T47D (cell line): ENCODE measurements at places on chromosomes 11 and 22.

DNA sequence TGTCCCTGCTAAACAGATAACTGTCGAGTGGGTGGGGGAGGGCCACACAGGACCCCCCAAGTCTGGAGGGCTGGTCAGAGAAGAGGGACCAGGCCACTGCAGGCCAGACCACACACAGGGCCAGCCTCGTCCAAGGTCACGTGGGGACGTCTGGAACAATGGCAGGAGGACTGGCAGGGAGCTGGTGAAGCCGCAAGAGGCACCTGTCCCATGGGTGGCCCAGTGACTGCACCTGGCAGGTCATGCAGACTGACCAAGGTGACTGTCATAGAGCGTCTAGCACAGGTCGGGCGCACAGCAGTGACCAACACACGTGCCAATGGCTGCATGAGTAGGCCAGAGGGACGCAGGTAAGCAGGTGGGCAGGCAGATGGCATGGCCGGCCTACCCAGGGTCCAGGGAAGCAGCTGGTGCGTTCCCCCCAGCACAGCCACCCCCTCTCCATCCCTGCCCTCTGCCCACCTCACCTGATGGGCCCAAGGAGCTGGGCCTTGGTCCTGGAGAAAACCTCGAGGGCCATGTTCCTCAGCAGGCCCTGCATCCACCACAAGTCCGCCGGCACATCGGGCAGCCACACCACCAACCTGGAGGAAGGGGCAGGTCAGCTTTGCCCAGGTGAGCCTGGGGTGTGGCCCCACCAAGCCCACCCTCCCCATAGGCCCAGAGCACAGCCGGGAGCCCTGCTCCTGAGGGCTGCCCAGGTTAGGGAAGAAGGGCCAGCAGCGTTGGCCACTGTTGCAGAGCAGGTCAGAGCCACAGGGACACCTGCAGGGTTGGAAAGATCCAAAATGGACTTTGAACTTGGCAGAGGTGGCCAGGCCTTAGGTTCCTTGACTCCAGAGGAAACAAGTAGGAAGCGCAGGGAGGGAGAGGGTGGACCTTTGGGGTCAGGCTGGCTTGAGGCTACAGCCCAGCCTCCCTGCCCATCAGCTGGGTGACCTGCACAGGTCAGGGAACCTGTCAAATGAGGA is 10.4 kb downstream of the PNPLA5 start:
- DNase-seq, result no peak

DNA sequence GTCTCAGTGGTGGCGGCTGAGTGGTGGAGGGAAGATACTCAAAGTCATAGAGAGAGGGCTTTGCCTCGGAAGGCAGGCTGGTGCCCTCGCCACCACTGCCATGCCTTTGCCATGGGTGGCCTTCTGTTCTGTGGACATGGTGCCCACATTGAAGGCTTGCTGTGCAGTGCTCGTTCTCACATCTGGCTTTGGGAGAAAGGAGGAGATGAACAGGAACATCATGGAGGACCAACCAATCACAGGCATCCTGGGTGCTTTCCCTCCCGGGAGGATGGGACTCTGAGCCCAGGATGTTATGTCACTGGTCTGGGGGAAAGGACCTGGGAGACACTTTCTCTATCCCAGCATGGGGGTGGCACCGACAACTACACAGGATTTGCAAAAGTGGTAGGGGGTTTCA is 82.3 kb upstream of the NARS2 start:
- DNase-seq, result no peak

DNA sequence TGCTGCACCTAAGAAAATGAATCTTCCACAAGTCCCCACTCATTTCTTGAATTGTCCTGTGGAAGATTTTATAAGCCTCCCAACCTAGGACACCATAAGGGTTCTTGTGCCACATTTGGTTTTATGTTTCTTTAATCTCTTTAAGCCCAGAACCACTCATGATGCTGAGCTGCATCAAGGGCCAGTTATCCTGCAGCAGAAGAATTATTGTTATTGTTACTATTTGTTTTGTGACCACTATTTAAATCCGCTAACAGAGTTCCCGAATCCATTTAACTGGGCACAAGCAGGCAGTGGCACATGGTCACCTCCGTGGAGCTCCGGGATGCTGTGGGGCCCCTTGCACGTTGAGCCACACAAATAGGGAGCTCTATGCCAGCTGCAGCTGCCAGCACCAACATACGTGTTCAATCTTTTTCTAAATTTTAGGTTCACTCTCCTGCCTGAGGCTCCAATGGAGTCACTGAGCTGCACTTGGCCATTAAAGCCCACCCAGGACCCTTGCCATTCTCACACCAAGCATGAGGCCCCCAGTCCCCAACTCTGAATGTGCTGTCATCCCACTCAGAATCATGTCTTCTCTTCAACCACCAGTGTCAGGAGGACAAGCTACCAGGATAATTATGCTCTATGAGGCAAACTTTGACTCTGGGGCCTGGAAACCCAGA is 60.6 kb downstream of the DGCR2 start:
- DNase-seq, result no peak

- DNase-seq, result no peak
Observed at GRCh38 chr11:108037636-108038035, 28.9 kb downstream of the CUL5 start.

- no peak for DNase-seq
Observed at GRCh38 chr11:128585498-128586238, 1.7 kb downstream of the ETS1 start.

DNA sequence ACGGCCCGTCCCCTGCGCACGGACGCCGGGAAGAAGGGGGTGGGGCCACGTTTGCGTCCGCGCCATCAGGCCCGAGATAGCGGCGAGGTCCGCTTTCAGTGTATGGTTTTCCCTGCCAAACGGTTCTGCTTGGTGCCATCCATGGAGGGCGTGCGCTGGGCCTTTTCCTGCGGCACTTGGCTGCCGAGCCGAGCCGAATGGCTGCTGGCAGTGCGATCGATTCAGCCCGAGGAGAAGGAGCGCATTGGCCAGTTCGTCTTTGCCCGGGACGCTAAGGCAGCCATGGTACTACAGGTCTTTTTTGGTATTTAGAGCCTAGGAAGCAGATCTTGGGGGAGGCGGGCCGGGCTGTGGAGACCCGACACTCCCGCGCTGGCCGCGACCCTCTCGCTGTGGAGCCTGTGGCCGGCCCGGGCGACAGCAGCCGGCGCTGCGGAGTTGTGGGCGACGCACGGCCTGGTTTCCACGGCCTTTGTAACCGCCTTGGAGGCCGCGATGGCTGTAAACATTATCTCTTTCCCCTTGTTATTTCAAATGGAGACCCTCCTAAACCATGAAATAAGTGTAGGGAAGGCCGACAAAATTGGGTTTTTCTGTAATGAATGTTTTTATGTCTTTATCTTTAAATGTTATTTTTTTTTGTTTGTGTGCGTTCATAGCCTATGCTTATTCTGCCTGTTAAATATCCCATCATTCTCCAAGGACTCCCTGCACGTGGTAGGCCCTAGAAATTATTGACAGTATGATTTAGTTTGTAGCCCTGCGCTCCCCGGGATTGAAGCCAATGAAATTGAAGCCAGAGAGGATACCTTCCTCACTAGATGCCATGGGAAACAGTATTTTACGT is at the start of gene AASDHPPT:
Gene AASDHPPT (plus strand): TSS at position 54 of the 847 bp plus-strand sequence. CDS start 49 bp downstream, at position 103.
- DNase-seq, result no peak

GRCh38 chr11:1487091-1487850 is 692 bp upstream of the MOB2 start:
- no peak for DNase-seq

DNA sequence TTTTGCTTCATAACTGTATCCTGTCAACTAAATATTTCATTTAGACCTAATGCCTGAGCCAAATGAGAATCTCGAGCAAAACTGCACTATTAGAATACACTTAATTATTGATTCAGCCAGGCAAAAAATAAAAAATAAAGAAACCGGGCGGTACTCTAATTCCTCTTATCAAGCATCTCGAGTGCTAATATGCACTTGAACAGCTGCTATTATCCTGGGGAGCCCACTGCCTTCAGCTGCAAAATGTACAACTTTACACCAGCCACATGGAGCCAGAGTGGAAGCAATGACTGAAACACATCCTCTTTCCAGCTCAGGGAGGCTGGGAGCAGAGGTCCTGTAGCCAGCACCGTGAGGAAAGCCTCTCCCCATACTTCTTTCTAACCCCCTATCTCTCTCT is 390.0 kb upstream of the CADM1 start:
- no peak for DNase-seq

DNA sequence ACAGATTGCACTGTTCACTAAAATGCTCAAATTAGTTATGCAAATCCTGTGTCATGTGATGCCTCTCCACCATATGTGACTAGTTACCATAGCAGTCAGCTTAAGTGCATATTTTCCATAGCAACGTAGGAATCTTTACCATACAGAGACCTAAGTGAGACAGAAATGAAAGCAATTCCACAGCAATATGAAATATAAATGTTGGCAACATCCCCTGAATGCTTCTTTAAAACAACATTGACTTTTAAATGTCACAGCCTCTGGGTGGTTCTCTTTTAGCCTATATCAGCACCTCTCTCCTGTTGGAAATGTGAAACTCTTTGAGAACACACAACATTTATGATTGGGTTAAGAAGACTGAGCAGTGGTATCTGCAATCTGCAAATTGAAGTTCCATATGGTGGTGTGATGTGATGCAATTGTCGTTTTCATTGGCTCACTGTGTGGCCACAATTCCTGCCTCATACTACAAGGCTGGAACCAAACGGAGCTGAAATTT is 814.6 kb downstream of the DLG2 start:
- DNase-seq, result no peak

- DNase-seq, result no peak
Observed at GRCh38 chr11:6925007-6925577, 1.1 kb upstream of the ZNF215 start.

DNA sequence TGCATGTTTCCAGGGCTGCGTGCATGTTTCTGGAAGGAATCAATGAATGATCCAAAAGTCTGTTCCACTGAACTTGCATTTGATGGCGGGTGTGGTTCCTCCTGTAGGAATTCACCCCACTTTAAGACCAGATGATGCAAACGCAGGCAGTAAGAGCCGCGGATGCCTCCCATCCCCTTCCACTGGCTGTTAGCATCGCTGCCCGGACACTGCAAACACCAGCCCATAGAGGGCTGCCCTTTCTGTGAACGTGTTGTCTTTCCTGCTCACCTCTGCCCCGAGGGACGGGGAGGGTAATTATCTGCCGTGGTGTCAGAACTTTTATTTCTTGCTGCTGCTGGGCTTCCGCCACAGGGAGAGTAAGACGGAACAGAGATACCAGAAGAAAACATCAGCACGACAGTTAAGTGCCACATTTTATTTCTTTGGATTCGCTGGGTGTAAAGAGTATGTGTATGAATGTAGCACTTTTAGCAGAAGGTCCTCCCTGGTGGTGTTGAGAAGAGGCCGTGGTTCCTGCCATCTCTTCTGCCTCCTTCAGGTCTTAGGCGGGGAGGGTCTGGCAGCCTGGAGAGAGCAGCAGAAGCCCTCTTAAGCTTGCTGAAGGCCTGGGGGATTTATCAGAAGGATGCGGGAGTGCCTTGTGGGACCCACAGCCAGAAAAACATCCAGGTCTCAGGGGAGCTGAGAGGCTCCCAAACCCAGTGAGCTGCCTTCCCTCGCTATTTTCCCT is 53.2 kb upstream of the NECTIN1 start:
- peak; percentile 41 for DNase-seq

DNA sequence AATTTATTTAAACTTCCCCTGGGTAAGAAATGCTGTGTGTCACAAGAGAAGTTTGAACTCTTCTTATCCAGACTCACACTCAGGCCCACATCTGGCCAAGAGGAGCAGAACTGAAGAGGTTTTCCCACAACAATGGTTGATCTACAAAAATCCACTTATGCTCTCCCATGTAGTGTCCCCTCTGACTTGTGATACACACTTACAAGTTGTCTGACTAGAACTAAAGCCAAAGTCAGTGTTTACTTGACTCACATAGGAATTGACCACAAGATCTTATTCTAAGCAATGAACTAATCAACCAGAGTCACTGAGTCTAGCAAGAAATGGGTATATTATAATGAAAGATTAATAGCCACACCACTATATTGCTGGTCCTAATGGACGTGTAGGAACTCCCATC is 133.0 kb downstream of the ATG16L2 start:
- DNase-seq, result no peak

DNA sequence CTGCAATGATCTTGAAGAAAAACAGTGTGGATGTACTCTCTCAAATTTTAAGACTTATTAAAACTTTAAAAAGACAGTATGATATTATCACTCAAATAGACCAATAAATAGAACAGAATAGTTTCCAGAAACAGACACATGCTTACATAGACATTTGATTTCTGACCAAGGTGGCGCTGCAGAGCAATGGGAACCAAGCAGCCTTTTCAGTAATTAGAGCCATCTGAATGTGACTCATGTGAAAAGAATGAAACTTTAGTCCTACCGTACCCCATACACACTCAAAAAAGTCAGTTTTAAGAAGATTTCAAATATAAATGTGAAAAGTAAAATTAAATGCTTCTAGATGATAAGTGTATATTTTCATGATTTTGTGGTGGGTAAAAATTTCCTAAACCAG is 74.2 kb upstream of the MS4A8 start:
- DNase-seq, result peak; percentile 79

DNA sequence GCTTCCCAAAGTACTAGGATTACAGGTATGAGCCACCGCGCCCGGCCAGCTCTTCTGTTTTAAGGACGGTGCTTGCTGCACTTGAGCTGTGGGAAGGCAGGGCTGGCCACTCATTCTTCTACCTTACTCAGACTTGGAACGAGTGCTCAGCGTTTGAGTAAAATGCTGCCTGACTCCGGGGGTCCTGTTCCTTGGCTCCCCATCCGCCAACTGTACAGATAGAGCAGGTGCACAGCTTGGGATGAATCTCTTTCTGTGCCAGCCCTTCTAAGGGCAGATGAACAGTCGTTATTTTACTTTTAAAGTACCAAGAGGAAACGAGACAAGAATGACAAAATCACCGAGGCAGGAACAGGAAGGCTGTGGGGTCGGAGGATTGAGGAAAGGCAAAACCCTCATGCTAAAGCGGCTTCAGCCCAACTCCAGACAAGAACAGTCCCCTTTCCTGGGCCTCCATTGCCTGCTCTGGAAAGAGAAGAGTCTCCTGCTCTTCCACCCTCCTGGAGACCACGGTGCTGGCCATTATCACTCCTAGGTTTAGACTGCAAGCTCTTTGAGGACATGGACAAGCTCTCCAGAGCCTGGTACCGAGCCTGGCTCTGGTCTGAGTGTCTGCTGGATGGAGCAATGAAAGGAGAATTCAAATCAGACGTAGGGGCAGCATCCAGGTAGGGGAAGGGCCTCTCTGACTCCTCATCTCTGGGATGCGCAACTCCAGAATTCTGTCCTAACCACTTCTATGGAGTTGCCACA is 1.1 kb upstream of the SUN2 start:
- no peak for DNase-seq

DNA sequence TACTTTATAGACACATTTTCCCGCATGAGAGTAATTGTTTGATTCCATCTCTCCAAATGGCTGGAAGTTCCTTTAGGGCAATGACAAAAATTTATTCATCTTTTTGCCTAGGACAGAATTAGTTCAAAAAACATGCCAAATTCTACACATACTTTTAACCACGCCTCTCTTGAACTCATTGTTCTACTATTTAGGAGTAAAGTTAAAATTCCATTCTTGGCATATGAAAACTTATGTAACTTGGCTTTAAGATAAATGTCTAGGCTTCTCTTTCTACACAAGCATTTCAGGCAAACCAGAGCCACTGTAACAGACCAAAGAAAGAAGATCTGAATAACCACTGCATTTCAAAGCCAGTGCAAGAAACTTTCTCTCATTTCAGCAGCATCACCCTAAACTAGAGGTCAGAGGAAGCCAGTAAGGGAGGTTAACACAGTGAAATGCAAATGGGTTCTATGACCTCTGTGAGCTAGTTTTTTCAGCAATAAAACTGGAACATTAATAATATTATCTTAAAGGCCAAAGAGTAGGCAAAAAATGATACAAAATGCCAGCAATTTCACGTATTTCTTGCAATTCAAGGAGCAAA is 73.0 kb downstream of the RSF1 start:
- DNase-seq, result no peak
